ENCODE measurements at places on chromosomes 4 and X.
A peak's percentile ranks its signal among the peaks of the same experiment; 100 is the strongest.

GRCh38 chrX:101206471-101206870 lies 13.1 kb upstream of the DRP2 start:
- peak; percentile 23 for DNase-seq

GRCh38 chr4:170697845-170698244 lies 608.1 kb upstream of the AADAT start:
- no peak for DNase-seq

- DNase-seq: peak; percentile 58
These were observed 4.9 kb upstream of the WDFY3 start for GRCh38 chr4:84971319-84971932.

GRCh38 chrX:151478058-151478457 lies 81.1 kb downstream of the VMA21 start:
- DNase-seq: no peak

DNA sequence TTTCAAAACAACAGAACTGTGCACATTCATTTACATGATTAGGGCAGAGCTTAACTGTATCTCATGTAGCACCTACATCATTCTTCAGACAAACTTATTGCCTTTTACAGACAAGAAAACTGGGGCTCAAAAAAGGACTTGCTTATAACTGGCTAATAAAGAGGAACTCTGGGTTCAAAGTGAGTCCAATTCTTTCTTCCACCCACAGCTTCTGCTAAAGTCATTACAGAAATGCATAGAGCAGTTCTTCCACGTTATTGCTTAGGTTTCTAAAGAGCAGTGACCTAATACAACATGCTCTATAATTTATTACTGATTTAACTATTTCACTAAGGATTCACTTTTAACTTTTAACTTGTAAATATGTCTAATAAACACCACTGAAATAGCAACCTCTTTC lies 60.6 kb downstream of the ELOVL6 start:
- DNase-seq: no peak

- DNase-seq: no peak
These were observed 31.1 kb downstream of the SYTL4 start for GRCh38 chrX:100700809-100701208.

DNA sequence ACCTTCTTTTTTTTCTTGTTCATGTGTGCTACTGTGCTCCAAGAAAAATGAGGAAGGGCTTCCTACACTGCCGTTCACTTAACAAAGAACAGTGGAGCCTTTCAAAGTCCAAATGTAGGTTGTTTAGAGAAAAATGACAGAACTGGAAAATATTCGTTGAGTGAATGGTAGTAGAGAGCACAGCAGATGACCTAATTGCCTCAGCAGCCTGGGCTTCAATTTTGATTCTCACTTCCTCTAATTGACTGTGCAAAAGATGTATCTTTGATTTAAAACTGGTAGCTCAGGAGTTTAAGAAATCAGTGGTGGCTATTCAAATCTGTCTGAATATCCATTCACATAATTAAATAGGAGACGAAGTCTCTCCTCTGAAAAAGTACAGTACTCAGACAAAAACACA lies 5.2 kb downstream of the NLGN4X start:
- DNase-seq: no peak

DNA sequence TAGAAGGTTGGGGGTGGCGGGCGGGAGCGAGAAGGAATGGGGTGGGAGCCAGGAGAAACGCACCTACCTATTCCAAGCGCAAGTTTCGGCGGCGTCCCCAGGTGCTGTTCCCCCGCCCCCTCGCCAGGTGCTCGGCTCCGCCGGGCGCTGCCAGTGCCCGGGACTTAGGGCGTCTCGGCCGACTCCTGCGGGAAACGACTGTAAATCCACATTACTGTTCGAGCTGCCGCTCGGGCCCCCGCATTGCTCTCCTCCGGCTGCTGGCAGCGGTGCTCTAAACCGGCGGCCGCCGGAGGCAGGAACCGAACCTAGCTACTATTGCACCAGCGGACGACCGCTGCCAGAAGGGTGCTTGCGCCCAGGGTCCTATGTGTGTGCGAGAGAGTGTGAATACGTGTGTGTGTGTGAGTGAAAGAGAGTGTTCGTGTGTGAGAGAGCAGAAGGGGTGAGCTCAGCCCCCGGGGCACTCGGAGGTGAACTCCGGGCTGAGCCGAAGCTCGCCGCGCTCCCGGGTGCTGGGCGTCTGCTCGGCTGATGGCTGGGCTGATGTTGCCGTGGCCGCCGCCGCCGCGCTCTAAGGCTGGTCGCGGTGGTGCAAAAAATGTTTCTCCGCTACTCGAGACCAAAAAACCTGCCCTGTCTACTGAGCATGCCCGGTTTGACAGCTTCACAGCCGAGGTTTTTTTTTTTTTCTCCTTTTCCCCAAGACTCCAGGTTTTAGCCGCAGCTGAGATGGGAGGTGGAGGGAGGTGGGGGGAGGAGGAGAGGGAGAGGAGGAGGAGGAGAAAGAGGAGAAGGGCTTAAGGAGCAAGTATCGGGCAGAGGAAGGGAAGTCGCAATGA lies 115.7 kb upstream of the TEX13C start:
- DNase-seq: peak; percentile 38

DNA sequence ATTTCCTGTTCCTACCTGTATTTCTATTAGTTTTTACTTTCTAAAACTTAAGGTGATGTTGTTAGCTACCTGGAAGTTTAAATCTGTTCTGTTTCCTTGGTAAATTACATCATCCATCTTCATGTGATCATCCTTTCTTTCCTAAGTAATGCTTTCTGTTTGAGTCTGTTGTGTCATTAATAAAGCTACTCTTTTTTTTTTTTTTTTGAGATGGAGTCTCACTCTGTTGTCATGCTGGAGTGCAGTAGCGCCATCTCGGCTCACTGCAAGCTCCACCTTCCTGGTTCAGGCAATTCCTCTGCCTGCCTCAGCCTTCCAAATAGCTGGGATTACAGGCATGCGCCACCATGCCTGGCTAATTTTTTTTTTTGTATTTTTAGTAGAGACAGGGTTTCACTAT lies 73.3 kb downstream of the FIP1L1 start:
- no peak for DNase-seq

- DNase-seq: no peak
These were observed 31.3 kb downstream of the HAND2 start for GRCh38 chr4:173498771-173499170.

DNA sequence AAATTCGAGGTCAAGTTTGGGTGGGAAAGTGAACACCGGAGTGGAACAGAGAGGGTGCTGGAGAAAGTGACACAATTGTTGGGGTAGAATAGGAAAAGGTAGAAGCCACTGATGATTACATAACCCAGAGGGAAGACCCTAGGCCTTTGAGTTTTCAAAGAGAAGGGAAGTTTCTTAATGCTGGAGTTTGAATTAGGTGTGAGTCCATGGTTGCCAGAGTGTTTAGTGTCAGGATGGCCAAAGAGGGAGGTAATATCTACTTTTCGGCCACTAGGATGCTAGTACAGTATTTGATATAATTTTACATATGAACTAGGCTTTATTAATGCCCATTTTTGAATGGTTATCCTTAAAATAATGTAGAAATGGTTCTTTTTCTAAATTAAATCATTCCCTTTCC lies 5.4 kb downstream of the BCORL1 start:
- DNase-seq: no peak

DNA sequence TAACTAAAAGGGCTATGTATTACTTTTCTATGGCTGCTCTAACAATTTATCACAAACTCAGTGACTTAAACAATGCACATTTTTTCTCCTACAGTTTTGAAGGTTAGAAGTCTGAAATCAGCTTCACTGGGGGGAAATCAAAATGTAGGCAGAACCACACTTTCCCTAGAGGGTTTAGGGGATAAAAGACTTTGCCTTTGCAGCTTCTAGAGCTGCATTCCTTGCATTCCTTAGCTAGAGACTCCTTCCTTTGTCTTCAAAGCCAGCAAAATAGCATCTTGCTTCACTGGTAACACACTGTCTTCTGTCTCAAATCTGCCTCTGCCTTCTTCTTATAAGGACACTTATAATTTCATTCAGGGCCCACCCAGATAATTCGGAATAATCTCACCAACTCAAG lies 152.4 kb upstream of the SPIN4 start:
- DNase-seq: peak; percentile 35

DNA sequence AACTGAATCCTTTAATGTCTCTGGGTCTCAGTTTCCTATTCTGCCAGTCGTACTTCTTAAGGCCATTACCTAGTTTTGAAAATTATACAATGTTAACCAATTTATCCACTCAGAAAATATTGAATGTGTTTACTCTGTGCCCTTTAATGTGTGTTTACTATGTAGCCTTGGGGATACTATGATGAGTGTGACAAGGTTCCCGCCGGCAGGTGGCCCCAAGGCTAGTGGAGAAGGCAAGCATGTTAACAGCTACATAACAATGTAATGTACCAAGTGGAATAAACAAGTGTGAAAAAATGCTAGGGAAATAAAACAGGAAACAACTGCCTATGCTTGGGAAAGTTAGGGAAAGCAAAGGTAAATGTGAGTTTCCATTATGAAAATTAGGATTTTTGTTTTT lies 187.3 kb upstream of the MBNL3 start:
- DNase-seq: no peak

- no peak for DNase-seq
These were observed 43.5 kb downstream of the CCDC158 start for GRCh38 chr4:76377481-76377901.

DNA sequence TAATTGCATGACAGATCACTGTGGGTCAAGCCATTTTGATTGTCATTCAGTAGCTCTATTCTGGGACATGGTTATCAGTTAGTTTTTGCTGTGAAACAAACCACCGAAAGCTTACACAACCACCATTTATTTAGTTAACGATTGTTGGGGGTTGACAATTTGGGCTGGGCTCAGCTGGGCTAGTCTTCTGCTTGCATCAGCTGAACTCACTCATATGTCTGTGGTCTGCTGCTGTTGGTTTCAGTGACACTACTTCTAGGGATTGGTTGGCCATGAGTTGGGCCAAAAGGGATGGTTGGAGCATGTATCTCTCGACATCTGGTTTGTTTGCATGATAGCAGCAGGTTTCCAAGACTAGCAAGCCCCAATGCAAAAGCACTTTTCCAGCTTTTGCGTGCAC lies 5.3 kb upstream of the SMIM10 start:
- DNase-seq: no peak

- DNase-seq: no peak
These were observed 24.6 kb downstream of the HERC5 start for GRCh38 chr4:88481537-88481936.

- no peak for DNase-seq
These were observed 37.3 kb downstream of the WDR1 start for GRCh38 chr4:10079256-10079655.

DNA sequence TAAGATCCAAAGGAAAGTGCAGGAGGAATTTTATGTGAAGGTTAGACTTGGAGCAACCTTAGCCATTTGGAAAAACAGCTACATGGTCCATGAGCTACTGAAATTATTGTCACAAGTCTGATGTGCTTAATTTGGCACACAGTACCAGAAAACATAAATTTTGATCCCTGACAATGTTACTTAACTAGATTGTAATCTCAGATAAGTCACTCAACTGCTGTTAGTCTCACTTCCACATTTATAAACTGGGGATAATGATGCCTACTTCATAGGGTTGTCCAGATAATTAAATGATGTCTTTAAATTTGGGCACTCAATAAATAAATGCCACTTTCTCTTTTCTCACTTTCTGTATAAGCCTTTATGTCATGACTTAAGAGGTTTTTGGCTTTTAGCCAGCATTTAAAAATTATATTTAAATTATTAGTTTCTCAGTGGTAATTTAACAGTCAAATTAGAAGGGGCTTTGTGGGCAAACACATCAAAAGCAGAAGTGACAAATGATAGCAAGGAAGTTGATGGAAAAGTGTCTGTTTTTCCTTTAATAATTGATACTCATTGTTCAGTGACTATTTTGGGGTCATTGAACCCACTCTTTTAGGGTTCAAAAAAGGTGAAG lies 58.3 kb downstream of the PAQR3 start:
- DNase-seq: no peak

GRCh38 chr4:88802585-88803286 lies 105.1 kb upstream of the NAP1L5 start:
- DNase-seq: no peak

- peak; percentile 71 for DNase-seq
These were observed 36.0 kb downstream of the PLAC1 start for GRCh38 chrX:134622056-134622812.

GRCh38 chrX:151391722-151392121 lies 5.3 kb upstream of the VMA21 start:
- DNase-seq: no peak

DNA sequence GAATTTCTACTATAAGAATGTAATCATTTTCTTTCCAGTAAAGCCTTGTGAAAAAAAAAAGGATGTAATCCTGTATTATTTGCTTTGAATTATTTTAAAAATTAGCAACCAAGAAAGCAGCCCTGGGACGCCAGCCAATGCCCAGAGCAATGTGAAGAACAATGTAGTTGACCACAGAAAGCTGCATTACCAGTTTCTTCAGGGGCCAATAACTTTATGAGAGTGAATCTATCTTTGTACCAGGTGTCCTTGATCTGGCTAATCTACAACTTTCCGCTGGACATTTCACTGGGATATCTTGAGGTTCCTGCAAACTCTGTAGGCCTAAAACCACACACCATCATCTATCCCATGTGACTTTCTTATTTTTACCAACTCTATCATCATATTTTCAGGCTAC lies 7.6 kb upstream of the KLHL2 start:
- no peak for DNase-seq

GRCh38 chrX:139201924-139202323 lies 328.6 kb upstream of the F9 start:
- no peak for DNase-seq

DNA sequence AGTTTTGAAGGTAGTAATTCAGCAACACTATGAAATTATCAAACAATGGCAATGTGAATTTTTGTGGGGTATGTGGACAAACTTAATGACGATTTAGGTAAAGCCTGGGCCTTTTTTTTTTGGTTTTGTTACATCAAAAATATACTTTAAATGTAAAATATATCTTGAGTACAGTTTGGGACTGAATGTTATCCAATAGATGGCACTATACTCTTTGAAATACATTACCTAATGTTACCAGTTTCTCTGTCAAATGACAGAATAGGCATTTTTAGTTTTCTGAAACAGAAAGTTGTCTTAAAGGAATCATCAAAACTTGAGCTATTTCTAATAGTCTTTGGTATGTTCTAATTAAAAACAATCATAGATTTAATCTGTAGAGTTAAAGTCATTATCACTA lies 1651.9 kb downstream of the C4orf33 start:
- DNase-seq: peak; percentile 19

- DNase-seq: no peak
These were observed 80.9 kb downstream of the CNGA2 start for GRCh38 chrX:151815398-151815797.

Data from ACHN (cell line).